ENCODE measurements at places on chromosomes 5 and 9. TPM values are rescaled to one million over a fixed set of nuclear protein-coding genes. Genes with fewer than 3 reads are reported as not detected.

DNA sequence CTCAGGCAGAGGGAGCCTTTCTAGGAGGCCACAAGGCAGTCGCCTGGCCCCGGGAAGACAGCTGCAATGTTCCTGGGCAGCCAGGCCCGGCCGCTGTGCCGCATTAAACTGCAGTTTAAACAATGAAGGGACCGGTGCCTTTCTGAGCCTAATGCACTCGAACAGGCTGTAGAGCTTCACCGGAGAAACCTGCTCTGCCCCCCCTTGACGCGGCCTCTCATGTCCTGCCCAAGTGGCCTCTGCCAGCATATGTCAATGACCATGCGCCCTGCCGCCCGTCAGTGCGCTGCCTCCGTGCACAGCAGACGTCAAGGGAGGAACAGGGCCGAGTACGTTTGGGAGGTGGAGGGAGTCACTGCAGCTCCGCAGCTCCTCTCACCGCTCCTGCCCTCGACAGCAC, 38.4 kb upstream of the BARHL1 start:
- no peaks in the 10 kb centered on the region for H3K27me3 ChIP-seq
- no peak overlapping the region for H3K27ac ChIP-seq
- no peaks in the 10 kb centered on the region for H3K36me3 ChIP-seq
- no peak for DNase-seq

The ASS1 gene
- total RNA-seq: 495 TPM

GRCh38 chr9:116237456-116237855, 83.9 kb downstream of the PAPPA start:
- no peak overlapping the region for H3K4me3 ChIP-seq
- no peaks in the 10 kb centered on the region for H3K27me3 ChIP-seq
- DNase-seq: no peak
- no peak overlapping the region for H3K27ac ChIP-seq
- no peaks in the 10 kb centered on the region for H3K36me3 ChIP-seq

DNA sequence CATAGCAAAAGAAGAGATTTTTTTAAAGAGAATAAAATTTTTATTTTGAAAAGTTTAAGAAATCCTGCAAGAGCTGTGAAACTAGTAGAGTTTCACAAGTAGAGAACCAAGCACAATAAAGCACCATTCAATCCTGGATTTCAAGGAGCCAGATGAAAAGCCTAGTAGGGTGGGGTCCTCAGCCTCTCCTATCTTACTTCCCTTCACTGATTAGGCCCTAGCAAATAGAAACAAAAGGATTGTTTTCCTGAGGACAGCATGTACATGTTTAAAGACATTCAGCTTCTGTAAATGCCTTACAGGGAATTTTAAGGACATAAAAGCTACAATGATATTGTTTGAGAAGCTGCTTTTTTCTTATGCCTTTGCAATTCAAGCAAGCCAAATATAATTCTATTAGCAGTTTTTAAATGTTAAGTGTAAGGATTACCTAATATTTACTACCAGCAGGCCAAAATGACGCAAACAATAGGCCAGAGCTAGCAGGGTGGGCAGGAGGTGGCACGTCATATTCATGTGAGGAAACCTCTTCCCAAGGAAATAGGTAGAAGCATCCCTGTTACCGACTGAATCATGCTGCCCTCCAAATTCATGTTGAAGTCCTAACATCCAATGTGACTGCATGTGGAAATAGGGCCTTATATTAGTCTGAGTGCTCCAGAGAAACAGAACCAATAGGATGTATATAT, 337.6 kb downstream of the MLLT3 start:
- DNase-seq: no peak
- no peaks in the 10 kb centered on the region for H3K36me3 ChIP-seq
- H3K4me1 ChIP-seq: no peaks in the 10 kb centered on the region
- H3K27ac ChIP-seq: no peak overlapping the region

- H3K27me3 ChIP-seq: no peaks in the 10 kb centered on the region
- H3K36me3 ChIP-seq: no peaks in the 10 kb centered on the region
Observed at GRCh38 chr5:104977529-104977928, 1414.9 kb upstream of the NUDT12 start.

The EQTN gene
- 2.3 TPM for total RNA-seq

The GABBR2 gene
- total RNA-seq: not detected

DNA sequence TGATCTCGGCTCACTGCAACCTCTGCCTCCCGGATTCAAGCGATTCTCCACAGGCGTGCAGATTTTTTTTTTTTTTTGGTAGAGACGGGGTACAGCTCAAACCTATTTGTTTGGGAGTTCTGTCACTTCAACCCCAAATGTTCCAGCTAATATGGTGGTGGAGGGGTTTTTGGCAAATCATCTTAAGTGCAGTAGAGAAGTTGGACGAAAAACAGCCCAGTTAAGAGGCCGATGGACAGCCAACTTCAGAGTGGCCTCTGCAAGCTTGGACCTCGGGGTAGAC, 756 bp upstream of the PRR7 start:
- H3K36me3 ChIP-seq: peaks cover 17% of the 10 kb centered on the region
- no peaks in the 10 kb centered on the region for H3K27me3 ChIP-seq
- peak overlapping the region; percentile 40 for H3K27ac ChIP-seq
- H3K4me3 ChIP-seq: peak overlapping the region; percentile 48
- DNase-seq: no peak

- H3K36me3 ChIP-seq: no peaks in the 10 kb centered on the region
- H3K4me3 ChIP-seq: no peak overlapping the region
- H3K4me1 ChIP-seq: no peaks in the 10 kb centered on the region
Observed at GRCh38 chr5:41574391-41574790, 64.0 kb upstream of the PLCXD3 start.

The DNM1 gene
- total RNA-seq: 14.5 TPM

The TAF11L6 gene
- total RNA-seq: not detected

GRCh38 chr5:45376417-45376816, 319.8 kb downstream of the HCN1 start:
- no peaks in the 10 kb centered on the region for H3K36me3 ChIP-seq
- no peaks in the 10 kb centered on the region for H3K4me1 ChIP-seq
- no peak overlapping the region for H3K27ac ChIP-seq
- no peak overlapping the region for H3K4me3 ChIP-seq

The ENHO gene
- not detected for total RNA-seq
